ENCODE measurements at places on chromosomes 16 and 17.

DNA sequence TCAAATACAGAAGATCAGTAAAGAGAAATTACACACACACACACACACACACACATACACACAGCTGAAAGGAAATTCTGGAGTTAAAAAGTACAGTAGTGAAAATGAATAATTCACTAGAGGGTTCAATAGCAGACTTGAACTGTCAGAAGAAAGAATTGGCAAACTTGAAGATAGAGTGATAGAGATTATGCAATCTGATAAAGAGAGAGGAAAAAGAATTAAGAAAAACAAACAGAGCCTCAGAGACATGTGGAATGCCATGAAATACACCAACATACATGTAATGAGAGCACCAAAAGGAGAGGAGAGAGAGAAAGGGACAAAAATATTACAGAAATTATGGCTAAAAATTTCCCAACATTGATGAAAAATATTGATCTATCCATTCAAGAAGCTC is 60.7 kb downstream of the MMD start:
- DNase-seq, result no peak

GRCh38 chr17:58976541-58976940 is 130.1 kb downstream of the TRIM37 start:
- DNase-seq, result no peak

DNA sequence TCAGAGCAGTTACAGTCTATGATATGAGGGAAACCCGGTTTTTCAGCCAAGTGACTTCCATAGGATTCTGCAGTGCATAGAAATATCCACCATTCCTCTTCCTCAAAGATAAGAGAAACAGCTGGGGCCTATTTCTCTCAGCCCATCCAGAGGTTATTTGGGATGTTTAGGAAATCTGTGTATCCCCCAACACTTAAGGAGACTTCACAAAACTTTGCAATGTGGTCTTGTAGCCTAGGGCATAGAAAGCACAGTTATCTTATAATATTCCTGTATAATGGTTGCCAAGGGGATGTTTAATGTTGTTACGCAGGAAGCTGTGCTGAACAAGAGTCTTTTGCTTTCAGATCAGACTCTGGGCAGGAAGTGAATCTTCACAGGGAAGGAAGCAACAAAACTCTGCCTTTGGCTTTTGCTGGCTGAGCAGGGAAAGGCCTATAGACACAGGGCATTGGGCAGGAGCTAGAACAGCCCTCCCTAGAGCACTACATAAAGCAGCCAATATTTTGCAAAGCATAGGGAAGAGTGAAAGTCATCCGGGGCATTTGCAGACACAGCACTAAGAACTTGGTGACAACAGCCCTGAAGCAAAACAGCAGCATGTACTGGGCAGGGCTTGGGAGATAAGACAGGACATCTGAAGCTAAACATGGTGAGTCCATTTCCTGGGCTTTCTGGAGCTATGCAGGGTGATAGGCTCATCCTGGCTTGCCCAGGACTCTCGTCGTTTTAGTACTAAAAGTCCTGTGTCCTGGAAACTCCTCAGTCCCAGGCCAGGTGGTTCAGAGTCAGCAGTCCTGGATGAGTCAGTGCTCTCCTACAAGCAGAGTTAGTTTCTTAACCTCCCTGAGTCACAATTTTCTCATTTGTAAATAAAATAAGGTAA is 18.7 kb upstream of the BEAN1 start:
- DNase-seq, result peak; percentile 87

- no peak for DNase-seq
Observed at GRCh38 chr17:27549251-27549893, 81.6 kb upstream of the LGALS9 start.

DNA sequence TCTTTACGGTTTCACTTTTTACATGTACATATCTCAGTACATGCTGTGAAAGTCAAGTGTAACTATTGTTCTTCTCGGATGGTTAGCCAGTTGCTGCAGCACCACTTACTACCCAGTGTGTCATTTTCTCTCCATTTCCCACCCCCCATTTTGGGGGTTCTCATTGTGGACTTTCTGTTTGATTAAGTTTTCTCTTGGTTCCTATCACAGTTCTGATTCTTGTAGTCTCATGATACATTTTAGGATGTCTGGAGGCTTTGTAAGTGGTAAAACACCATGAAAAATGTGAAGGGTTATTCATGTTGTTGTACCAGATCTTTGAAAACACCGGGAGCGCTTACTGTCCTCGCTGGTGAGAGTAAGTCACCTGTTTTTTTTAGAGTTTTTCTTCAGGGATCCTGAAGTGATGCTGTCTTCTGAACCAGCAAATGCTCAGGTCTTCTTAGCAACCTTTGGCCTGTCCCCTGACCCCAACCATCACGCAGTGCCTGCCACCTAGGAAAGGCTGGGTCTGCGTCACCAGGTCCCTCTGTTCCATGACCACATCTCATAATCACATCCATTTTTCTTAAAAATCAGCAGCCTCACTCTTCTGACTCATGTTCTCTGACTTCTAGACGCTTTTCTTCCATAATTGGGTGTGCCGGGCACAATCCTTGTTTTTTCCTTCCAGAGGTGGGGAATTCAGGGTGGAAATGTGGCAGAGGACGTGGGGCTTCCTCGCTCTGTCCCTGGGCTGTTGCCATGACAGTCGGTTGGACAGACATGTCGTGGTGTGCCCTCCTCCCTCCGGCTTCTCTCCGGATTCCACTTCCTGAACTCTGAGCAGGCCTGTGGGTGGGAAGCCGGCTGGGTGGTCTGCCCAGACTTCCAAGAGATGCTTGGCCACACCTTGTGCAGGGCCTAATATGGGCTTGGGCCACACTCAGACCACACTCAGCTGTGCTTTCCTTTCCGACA is 102.6 kb downstream of the NTN1 start:
- no peak for DNase-seq

GRCh38 chr17:47701608-47702007 is 7.6 kb downstream of the TBKBP1 start:
- DNase-seq, result no peak

GRCh38 chr17:41523787-41524186 is 4.3 kb downstream of the KRT19 start:
- DNase-seq, result no peak

DNA sequence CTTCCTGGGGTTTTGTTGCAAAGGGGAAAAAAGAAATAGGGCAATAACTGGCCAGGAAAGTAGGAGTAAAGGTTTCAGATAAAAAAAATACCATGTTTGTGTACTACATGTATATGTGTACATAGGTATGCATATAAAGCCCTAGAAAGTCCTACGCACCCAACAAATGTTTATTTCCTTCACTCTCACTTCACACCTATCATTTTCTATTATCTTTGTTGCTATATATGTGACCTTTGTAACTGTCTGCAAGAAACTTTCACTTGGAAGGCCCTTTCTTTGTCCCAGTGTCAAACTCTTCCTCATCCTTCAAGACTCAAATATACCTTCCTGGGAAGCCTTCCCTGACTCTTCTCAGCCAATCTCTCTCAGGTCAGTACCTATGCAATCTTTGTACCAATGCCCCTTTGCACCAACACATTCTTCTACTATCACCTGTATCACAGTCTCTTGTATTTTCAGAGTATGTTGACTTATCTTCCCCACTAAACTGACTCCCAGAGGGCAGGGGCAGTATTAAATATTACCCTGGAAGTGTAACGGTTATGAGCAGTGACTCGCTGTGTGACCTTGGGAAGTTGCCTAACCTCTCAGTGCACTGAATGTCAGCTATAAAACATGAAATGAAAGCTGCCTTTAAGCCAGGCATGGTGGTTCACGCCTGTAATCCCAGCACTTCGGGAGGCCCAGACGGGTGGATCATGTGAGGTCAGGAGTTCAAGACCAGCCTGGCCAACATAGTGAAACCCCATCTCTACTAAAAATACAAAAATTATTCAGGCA is 6.5 kb downstream of the XPO6 start:
- DNase-seq, result no peak

GRCh38 chr17:76546556-76547182 is 6.8 kb downstream of the PRCD start:
- DNase-seq, result no peak

DNA sequence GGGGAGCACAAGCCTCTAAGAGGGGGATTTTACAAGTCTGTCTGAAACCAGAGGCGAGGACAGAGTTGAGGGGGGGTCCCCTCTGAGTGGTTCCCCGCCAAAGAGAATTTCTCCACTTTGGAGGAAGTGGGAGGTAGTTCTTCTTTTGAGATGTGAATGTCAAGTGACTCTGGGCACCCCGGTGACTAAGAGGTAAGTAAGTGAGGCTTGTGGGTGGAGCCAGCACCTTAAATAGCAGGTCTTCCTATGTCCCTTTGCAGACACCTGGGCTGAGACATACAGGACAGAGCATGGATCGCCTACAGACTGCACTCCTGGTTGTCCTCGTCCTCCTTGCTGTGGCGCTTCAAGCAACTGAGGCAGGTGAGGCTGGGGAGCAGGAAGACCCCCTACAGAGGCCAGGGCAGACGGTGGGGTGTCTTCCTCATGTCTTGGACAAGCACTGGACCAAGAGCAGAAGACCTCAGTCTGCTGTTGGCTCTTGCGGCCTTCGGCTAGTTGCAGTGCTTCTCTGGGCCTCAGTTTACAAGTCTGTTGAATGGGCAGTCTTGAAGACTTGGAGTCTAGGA is at the start of gene CCL22:
Gene CCL22, plus strand, starts transcription at position 257 of the 569 bp plus-strand sequence. Its CDS starts 34 bp downstream, at position 291.
- no peak for DNase-seq

DNA sequence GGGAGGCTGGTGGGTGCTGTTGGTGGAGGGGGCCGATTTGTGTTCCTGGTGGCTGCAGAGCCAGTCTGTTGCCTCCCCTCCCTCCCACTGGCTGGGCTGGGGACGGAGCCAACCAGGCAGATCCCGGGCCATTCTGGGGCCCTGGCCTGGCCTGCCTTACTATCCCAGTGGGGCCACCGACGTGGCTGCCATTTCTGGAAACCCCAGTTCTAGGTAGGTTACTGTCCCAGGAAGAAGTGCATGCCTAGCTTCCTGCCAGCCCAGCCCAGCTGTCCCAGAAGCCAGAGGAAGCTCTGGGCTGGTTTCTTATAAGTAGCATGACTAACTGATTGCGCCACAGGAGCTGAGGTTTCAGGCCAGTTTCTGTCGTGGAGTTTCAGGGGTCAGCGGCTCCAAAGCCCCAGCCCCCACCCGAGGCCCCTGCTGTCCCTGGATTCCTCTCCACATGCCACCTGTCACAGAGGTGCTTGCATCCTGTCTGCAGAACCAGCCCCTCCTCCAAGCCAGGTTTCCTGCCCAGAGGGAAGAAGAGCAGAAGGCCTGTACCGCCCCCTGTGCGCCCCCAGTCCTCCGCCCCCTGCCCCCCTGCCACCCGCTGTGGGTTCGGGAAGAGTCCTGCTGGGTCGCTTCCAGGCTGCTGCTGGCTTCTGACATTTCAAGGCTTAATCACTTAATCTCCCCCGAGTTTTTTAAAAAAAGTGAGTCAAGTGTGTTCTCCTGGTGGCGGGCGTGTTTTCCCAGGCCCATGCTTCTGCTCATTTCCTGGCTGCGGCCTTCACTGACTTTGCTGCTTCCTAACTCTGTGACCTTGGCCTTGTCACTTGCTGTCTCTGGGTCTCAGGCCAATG is 13.2 kb downstream of the IL4R start:
- peak; percentile 89 for DNase-seq

- DNase-seq, result no peak
Observed at GRCh38 chr17:66799849-66800537, 34.9 kb upstream of the CACNG5 start.

DNA sequence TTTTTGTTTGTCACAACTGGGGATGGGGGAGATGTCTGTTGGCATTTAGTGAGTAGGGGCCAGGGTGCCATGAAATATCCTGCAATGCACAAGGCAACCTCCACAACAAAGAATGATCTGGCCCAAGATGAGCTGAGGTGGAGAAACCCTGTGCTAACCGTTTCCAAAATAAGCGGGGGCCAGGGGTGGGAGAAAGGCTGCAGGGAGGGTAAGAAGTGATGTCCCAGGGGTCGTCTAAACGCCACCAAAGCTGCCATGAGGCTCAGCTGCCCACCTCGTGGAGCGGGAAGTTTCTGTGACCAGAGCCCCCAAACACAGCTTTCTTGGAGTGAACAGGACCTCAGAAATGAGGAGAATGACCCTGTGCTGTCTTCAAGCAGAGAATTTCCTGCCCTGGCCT is 76.5 kb upstream of the CDH5 start:
- no peak for DNase-seq

DNA sequence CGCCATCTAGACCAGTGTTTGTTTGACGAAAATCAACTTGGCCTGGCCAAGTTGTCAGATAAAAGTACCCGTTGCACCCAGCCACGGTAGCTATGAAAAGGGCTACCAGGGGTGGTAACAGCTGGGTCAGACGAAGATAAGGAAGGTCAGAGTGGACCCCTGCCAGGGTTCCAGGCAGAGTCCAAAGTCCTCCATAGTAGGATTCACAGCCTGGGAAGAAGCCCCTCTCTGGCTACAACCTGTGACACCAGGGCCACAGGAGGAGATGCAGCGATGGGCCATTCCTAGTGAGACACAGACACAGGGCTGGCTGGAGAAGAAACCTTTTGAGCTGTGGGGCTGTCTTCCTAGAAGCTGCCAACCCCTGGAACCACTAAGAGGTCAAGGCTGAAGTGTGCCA is 39.3 kb downstream of the MEAK7 start:
- no peak for DNase-seq

DNA sequence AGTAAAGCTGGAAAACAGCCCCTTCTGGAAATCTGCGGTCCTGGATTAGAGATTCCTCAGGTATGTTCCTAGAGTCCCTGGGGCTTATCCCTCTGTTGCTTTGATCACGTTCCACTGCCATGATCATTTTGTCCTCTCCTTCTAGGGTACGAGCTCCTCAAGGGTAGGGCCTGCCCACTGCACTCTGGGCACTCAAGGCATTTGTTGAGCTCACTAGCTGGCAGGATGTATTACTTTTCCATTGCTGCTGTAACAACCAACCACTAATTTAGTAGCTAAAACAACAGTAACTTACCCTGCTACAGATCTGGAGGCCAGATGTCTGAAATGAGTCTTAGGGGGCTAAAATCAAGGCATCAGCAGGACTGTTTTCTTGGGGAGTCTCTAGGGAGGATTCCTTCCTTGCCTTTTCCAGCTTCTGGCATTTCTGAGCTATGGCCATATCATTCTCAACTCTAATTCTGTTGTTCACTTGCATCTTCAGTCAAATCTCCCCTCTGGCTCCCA is 65.7 kb downstream of the ARSG start:
- no peak for DNase-seq

DNA sequence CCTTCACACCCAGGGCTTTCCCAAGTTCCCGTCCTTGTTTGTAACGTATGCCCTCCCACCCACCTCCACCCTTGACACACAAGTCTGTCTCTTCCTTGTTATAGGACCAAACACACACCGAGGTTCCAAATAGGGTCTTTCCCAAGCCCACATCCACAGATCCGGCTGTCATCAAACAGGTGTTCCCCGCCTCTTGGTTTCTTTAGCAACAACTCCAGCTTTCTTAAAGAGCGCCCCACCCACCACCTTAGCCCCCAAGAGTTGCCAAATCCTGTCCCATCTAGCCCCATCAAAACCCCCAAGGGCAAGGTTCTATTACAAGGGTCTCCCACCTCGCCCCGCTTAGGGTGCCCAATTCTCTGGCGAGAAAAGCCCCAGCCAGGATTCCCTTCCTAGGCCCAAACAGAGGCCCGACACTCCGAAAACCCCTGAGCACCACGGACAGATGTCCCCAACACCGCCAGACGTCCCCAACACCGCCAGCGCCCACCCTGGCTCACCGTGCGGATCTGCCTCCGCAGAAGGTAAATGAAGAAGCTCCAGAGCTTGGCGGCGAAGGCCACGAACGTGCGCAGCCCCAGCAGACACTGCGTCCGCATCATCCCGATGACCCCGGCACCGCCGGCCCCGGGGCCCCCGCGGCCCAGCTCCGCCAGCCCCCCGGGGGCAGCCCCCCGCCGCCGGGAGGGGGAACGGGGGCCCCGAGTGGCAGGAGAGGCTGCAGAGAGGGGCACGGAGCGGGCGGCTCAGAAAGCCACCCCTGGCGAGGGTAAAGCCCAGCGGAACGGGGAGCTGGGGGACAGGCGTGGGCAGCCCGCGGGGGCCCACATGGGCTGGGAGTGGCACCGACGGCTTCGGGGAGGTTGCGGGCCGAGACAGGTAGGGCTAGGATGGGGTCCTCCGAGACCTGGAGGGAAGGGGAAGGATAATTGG is 573 bp downstream of the CTDNEP1 start:
- DNase-seq, result no peak

Measured in kidney capillary endothelial cell (primary cell).